ENCODE measurements at places on chromosomes 2 and 18.
A peak's percentile ranks its signal among the peaks of the same experiment; 100 is the strongest.

DNA sequence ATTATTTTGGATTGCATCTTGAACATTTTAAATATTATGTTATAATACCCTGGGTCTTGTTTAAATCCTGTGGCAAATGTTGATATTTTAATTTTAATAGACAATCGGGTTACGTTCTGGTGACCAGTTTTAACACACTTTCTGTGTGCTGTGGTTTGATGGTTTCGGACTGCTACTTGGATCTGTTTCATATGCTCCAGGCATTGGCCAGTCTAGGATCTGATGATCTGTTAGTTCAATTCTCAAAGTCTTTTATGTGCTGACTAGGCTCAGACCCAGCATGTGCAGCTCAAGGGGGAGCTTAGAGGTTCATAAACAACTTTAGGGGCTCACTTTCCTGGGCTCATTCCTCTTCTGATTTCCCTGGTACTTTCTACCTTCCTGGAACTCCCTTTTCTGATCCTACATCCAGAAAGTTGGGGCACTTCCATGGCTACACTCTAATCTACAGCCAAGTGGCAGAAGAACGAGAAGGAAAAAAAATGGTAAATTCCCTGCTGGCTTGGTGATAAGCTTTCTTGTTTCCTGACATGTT lies 5.0 kb upstream of the ZBTB14 start:
- no peak for DNase-seq

- DNase-seq: no peak
Observed at GRCh38 chr2:241499146-241499965, 9.0 kb downstream of the STK25 start.

DNA sequence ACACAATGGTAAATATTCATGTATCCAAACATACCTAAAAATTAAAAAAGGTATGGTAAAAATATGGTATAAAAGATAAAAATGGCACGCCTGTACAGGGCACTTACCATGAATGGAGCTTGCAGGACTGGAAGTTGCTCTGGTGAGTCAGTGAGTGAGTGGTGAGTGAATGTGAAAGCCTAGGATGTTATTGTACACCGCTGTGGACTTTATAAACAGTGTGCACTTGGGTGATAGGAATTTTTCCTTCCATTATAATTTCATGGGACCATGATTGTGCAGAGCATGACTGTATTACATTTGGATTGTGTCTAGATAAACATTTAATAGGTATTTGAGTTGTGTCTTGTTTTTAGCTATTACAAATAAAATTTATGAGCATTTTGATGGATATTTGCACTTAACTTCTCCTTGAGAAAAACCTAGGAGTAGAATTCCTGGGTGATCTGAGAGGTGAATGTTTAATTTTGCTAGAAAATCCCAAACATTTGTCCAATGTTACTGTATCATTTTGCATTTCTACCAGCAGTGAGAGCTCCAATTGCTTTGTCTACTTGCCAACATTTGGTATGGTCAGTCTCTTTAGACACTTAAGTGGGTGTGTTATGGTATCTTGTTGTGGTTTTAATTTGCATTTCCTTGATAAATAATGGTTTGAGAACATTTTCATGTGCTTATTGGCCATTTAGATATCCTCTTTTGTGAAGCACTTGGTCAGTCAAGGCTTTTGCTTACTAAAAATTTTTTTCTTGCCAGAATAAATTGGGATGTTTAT lies 81.7 kb downstream of the BCL2L11 start:
- no peak for DNase-seq

DNA sequence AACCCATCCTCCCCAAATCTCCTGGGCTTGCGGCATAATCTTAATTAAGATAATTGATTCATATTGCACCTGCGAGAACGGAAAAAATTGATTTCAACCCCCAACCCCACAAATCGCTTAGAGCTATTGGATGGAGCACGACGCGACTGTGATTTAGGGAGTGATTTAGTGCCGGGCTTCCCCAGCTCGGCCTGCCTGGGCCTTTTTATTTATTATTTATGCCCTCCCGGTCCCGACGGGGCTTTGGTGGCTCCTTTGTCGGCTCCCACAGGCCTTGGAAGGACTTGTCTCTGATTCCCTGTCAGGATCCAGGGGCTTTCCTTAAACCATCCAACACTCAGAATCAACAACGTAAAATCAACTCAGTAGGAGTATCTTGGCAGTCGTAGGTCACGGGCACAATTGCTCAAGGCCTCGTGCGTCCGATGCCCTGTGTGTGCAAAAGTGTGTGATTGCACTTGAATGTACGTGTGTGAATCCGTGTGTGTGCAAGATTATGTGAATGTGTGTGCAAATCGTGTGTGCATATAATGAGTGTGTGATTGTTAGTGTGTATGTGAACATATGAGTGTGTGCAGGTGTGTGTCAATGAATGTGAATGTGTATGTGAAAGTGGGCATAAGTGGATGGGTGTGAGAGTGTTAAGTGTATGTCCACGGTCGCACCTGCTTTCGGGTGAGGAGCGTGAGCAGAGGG lies 4.3 kb upstream of the NEUROD1 start:
- peak; percentile 3 for DNase-seq

DNA sequence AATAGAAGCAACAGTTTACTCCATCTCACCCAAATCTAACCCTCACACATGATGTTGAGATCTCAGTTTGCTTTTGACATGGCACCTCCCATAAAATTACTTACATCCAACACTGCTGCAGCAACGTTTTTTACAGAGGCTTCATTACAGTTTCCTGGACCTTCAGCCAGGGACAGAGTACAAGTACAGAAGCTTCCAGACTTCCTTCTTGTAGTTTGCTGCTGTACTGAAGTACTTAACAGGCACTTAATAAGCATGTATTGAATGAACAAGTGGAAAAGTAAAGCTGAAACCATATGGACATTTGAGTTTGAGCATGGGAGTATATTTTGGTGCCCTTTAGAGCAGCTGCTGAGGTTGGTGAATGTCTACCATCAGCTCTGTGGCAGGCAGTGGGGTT lies 514.2 kb downstream of the PTPRM start:
- no peak for DNase-seq

GRCh38 chr2:225137971-225138370 lies 95.7 kb upstream of the DOCK10 start:
- no peak for DNase-seq

GRCh38 chr2:189104934-189105333 lies 74.6 kb downstream of the COL5A2 start:
- no peak for DNase-seq

GRCh38 chr2:193627187-193627926 lies 1432.6 kb upstream of the TMEFF2 start:
- DNase-seq: no peak

DNA sequence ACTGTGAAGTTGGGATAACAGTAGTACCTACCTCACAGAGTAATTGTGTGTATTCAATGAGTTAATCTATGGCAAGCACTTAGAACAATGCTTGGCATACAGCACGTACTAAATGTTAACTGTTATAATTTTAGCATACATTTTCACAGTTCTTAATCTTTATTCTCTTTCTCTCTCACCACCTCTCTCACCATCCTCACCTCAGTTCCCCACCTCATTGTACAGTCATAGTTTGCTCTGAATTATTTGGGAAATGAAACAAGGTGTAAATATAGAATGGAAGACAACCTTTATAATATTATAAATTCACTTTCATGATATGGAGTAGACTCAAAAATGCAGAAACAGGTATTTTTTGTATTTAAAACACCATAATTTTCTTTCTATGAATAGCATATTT lies 40.0 kb upstream of the DNAH7 start:
- DNase-seq: no peak

DNA sequence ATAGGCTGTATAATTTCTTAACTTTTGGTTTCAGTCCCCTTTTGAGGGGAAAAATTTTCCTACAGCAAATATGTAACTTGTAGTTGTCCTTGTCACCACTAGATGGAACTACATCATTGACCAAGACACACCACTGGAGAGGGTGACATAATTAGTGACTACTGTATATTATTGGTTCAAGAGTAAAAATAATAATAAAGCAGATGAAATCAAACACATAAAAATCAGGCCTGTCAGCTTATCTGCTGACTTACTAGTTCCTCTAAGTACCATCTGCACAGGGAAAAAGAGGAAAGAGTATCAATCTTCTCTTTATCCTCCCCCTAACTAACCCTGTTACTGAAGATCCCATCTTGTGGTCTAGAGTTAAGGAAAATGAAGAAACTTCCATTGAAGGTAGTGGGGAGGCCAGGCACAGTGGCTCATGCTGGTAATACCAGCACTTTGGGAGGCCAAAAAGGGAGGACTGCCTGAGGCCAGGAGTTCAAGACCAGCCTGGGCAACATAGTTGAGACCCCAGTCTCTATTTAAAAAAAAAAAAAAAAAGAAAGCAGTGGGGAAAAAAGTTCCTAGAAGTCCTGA lies 29.6 kb upstream of the ENOSF1 start:
- DNase-seq: peak; percentile 48
